Effector CD8-positive, alpha-beta T cell (primary cell): ENCODE measurements at places on chromosomes 7 and 10.

- no peak for DNase-seq
Observed at GRCh38 chr10:13590886-13591285, 4.1 kb downstream of the PRPF18 start.

GRCh38 chr7:106021151-106022067 is 58.3 kb downstream of the CDHR3 start:
- DNase-seq, result no peak

GRCh38 chr10:49355221-49355620 is 40.7 kb downstream of the DRGX start:
- DNase-seq, result no peak

GRCh38 chr7:4836206-4836661 is 25.6 kb downstream of the PAPOLB start:
- no peak for DNase-seq

- no peak for DNase-seq
Observed at GRCh38 chr10:88512599-88512998, 70.5 kb downstream of the RNLS start.

DNA sequence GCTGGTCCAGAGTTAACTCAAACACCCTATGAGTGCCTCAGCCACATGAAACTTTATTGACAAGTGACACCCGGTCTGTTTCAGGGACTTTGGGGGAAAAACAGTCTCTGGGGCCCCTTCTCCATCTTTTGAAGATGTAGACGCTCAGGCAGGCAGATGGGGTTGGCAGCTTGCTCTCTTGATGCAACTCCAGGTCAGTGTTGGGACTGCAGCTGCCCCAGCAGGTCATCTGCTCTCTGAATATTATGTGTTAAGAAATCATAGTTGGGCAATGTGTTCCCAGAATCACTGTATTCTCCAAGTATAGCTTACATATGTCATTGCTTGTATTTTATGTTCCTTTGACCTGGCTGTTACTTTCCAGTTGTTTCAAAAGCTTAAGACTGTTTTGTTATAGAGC is 544.9 kb upstream of the MGMT start:
- no peak for DNase-seq

- DNase-seq, result no peak
Observed at GRCh38 chr10:48460182-48460581, 144.7 kb downstream of the ARHGAP22 start.

DNA sequence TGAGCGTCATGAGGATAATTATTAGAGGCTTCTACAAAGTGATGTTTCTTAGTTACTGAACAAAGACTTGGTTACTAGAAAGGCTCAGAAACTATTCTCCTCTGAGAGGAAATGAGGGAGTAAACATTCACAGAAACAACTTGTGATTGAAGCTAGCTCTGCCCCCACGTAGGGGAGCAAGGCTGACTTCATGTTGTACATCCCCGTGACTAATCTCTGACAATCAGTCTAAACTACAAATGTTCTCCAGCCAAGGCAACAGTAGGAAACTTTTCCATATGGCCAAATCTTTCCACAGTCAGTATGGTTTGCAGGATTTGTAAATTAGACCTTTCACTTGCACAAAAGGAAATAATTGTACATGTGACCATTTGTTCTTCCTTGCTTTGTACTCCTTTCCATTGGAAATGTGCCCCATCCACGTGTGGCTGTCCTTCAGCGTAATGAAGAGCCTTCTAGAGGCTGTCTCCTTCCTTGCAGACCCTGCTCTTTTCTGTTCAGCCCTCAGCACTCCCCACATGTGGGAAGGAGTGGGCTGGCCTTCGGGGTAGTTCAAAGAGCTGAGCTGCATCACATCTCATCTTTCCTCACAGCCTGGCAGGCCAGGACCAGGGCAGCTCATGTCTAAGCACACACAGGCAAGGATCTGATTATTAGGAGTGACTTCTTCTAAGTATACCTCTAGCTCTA is 93.5 kb downstream of the PCGF5 start:
- DNase-seq, result no peak

- DNase-seq, result no peak
Observed at GRCh38 chr7:113125728-113126127, 7.4 kb upstream of the SMIM30 start.
